ENCODE measurements at places on chromosomes 4 and X.
A peak's percentile ranks its signal among the peaks of the same experiment; 100 is the strongest.

GRCh38 chr4:113059449-113060182 lies 10.2 kb downstream of the ANK2 start:
- DNase-seq, result no peak

DNA sequence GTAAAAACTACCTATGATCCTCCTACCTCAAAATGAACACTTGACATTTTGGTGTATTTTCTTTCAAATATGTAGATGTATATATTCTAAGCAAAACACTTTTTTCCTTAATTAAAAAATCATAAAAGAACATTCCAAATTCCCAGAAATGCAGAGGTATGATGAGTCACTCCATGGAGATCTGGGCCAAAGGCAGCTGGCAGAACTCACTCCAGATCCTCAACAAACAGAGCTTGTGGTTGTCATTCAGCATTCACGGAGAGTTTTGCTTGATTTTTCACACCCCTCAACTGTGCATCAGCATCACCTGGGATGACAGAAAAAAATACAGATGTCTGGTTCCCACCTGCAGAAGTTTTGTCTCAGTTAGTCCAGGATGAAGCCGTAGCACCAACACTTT lies 144.6 kb downstream of the KIT start:
- no peak for DNase-seq

DNA sequence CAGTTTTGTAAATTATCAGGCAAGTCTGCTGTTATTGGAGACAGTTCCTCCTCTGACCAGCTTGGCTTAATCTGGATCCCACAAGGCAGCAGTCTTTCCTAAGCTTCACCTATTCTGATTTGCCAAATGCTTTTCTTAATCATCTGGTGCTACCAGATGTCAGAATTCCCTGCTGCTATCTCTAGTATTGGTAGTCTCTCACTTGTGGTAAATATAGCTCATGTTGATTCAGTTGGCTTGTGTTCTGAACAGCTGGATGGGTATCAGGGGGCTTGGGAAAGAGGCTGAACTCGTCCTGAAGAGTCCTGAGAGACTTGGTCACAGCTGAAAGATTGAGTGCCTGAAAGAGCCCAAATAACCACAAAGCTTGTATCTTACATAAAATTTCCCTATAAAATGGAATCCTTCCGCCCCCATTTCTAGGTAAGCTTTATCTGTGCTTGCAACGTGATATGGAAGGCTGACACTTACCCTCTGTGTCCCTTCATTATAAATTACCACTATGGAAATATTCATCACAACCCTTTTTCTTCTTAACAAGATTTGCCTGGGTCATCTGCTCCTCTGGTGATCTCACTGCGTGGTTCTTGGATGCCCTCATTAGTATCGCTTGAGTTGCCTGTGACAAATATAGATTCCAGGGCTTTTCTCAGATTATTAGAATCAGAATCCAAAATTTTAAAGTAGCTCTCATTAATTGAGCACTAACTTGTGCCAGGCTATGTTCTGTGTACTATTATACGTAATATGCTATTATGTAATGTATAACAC lies 104.1 kb upstream of the GPRIN3 start:
- DNase-seq, result no peak

DNA sequence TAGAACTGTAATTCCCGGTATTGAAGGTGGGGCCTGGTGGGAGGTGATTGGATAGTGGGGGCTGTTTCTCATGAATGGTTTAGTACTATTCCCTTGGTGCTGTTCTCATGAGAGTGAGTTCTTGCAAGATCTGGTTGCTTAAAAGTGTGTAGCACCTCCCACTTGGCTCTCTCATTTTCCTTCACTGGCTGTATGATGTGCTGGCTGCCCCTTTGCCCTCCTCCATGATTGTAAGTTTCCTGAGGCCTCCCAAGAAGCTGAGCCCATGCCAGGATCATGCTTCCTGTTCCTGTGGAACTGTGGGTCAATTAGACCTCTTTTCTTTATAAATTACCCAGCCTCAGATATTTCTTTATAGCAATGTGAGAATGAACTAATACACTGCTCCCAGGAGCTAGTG lies 8.7 kb downstream of the ANXA10 start:
- no peak for DNase-seq

DNA sequence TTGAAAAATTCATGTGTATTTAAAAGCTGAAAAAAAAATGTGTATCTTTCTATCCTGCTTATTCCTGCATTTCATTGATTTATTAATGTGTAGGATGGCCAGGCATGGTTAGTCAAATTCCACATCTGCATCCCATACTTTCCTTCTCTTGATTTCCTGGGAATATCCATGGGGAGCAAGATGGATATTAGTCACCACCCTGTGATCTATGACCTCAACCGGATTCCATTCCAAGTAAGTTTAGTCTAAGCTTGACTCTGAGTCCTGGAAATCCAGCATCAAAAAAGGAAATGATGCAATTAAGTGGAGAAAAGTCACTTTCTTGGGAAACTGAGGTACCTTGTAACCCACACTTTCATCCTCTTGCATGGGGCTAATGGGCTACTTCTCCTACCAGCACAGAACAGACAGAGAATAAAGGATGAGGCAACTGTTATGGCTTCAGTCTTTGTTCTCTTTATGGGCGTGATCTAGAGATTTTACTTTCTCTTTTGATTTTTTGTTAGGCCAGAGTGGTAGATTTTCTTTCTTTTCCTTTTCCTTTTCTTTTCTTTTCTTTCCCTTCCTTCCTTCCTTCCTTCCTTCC lies 17.1 kb upstream of the BEX4 start:
- no peak for DNase-seq

DNA sequence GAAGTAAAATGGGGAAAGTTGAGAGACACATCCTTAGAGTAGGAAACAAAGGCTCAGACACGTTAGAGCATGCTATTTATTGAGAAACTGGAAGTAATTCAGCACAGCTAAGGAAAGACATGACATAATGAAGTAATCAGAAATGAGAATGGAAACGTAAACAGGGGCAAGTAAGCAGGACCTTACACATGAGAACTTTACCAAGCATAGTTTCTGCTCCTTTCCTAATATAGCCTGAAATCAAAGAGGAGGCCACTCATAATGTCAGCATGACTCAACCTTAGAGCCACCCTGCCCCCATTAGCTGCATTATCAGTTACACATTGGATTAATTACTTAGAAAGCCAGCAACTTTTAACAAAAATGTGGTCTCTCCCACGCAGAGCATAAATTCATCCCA lies 558.3 kb upstream of the GRIA3 start:
- no peak for DNase-seq

GRCh38 chr4:128349921-128350320 lies 62.3 kb upstream of the PGRMC2 start:
- DNase-seq, result no peak

DNA sequence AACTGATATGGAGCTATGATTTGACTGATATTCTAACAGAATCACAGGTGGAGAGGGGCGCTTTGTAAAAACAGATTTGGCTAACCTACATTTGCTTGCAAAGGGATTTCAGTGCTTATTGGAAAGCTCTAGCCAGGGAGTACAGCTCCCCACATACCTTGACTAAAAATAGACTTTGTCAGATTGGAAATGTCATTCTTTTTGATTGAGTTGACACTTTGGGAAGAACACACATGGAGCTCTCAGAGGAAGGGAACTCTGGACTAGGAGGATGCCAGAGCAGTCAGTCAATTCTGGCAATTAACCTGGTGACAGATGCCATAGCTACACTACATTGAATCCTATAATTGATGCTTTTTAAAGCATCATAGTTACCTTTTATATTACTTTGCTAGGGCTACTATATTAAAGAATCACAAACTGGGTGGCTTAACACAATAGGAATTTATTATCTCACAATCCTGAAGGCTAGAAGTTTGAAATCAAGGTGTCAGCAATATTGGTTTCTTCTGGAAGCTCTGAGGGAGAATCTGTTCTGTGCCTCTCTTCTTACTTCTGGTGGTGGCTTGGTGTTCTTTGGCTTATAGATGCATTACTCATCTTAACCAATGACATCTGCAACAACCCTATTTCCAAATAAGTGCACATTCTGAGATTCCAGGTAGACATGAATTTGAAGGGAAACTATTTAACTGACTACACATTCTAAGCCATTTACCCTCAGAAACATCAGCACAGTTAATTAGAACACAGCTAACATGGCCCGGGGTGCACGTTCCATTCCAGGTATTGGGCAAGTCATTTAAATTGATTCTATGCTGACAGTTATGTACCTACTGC lies 8.4 kb upstream of the HERC3 start:
- DNase-seq, result no peak

- DNase-seq, result no peak
Observed at GRCh38 chrX:107935200-107935599, 47.0 kb downstream of the TEX13B start.

DNA sequence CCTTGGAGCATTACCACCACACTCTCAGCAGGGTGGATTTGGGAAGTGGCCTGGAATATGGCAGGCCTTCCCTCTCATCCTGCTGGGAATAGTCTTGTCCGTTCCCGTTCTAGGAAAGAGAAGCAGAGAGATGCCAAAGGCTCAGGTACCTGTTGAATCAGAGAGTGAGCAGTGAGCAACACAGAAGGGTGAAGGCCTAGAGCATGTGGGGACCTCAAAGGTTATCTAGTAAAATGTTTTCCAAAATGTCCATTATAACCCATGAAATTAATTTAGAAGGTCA lies 30.8 kb downstream of the SLC16A2 start:
- DNase-seq, result no peak

GRCh38 chrX:110684653-110685052 lies 111.0 kb downstream of the CHRDL1 start:
- no peak for DNase-seq

DNA sequence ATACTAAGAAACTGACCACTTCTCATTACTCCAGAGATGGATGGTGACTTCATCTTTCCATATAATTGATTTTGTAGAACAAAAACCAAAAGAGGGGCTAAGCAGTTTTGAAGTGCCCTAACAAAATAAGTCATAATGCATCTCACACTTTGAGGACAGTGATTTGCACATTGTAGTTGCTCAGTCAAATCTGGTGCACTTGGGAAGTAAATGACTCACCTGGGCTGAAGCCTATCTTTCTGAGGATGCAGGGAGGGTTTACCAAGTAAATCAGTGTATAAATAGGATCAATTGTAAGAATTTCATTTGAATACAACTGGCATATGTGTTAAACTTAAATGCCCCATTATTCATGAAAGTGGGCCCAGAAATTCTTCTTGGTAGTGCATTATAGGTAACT lies 134.2 kb downstream of the DCLK2 start:
- DNase-seq, result no peak

- DNase-seq, result no peak
Observed at GRCh38 chr4:166459621-166460020, 586.6 kb downstream of the TLL1 start.

DNA sequence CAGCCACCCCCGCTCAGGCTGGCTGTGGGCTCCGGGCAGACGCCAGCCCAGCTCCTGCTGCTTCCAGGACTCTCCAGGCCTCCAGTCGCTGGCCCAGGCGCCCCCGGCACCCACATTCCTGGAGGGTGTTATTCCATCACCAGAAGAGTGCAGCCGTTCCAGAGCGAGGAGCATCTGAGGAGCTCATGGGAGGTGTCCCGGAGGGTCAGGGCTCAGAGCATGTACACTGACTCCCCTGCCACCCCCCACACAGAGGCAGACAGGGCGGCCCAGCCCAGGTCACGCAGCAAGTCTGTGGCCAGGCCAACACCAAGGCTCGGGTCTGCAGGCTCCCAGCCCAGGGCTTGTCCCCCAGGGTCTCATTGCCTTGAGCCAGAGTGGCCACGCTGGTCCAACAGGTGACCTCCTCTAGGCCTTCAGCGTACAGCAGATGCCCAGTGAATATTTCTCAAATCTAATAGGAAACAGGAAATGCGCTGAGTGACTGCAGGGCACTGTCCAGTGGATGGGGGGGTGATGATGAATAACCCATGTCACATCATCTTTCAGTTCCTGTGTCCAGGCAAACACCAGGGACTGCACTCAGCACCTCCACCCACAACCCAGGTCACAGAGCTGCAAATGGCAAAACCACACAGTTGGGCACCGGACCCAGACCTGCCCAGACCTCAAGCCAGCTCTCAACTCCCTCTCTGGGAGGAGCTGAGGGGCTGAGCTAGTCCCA lies 37.2 kb downstream of the ABLIM2 start:
- no peak for DNase-seq

DNA sequence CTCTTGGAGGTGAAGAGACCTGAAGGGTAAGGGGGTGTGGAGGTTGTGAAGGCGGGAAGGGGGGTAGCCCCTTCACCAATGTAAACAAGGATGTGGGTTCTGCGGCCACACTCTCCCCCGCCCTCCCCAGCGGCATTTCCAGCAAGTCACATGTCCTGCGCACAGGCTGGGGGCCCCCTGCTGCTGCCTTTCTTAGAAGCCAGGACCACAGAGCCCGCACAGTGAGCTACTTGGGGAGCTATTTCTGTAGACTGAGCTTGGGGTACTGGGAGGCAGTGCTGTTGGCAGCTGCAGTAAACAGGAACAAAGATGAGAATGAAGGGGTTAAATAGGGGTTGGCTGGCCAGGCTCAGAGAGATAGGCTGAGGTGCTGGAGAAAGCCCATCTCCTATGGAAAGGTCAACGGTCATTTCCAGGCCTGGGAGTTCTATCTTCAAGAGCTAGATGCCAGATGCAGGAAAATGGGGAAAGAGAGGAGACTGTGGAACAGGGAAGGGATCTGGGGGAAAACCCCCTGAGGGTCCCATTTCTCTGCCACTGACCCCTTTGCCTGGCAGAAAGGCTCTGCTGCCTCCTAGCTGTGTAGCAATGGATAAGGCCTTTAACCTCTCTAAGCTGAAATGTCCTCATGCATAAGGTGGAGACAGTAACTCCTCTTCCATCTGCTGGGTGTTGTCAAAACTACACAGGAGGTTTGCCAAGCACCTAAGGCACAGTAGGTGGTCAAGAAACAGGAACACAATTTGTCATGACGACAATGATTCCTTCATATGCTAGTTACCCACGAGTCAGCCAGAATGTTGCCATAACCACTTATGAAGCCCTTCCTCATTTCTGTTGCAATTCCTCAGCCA lies 18.5 kb upstream of the PIM2 start:
- DNase-seq, result peak; percentile 96

DNA sequence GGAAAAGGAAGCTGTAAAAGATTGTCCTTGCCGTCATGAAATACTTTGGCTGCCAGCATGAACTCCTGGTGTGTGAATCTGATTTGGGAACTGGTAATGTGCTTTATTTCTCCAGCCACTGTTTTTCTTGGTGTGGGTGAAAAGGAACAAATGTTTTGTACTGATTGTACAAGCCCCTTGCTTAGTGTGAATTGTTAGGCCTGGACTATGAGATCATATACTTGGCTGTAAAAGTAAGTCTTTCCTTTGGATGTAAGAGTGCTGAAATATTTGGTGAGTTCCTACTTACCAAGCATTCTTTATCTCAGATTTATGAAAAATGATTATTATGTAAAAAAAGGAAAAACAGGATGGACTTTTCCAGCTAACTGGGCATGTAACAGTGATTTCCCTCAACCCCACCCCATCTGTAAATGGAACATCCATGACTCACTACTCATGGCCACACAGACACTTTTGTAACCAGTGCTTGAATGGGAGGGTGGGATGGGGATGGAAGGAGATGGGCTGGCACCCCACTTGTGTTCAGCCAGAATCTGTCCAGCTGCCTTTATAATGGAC lies 6.3 kb downstream of the FNIP2 start:
- DNase-seq, result no peak

- no peak for DNase-seq
Observed at GRCh38 chr4:156888762-156889161, 82.8 kb downstream of the PDGFC start.

- no peak for DNase-seq
Observed at GRCh38 chrX:11050013-11050412, 61.1 kb upstream of the HCCS start.
